ENCODE measurements at places on chromosomes 2 and 18.

DNA sequence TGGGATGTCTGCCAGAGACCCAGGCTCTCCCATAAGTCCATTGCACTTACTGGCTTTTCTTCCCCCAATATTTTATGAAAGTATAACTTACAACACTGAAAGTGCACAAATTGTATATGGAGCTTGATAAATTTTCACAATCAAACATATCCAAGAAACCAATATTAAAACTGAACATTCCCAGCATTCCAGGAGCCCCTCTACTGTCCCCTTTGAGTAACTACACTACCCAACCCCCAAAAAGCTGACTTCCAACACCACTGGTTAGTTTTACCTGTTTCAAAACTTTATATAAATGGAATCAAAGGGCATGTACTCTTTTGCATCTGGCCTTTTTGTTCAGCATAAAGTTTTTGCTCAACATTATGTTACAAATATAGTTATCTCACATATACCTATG lies 35.2 kb upstream of the PKDCC start:
- no peak for DNase-seq

DNA sequence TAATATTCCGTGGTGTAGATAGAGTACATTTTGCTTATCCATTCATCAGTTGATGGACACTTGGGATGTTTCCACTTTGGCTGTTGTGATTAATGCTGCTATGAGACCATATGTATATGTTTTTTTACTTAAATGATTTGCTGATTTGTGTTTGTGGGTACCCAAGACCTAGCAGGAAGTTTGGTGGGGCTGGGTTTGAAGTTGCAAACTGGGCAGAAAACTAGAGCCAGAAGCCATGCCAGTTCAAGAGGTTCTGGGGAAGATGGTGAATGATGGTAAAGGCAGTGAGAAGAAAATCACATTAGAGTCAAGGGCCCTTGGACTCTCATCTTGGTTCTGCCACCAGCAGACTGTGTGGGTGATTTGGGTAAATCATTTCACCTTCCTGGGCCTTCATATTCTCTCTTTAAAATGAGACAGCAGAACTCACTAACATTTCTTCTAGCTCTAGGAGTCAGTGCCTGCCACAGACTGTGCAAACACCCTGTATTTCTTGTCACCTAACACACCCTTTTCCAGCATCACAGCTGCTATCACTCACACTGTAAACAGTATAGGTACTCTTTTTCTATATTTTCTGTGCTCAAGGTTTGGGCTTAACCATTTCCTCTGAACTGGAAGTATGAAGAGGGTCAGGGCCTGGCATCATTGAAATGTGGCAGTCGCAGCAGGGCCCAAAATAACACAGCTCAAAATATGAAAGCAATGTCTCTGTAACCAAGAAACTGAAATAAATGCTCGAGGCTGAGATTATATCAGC lies 8.4 kb upstream of the CTLA4 start:
- no peak for DNase-seq

- DNase-seq, result no peak
These were observed 4.4 kb downstream of the SMAD7 start for GRCh38 chr18:48946329-48946835.

- DNase-seq, result no peak
These were observed 17.7 kb downstream of the RPE start for GRCh38 chr2:210020138-210020537.

DNA sequence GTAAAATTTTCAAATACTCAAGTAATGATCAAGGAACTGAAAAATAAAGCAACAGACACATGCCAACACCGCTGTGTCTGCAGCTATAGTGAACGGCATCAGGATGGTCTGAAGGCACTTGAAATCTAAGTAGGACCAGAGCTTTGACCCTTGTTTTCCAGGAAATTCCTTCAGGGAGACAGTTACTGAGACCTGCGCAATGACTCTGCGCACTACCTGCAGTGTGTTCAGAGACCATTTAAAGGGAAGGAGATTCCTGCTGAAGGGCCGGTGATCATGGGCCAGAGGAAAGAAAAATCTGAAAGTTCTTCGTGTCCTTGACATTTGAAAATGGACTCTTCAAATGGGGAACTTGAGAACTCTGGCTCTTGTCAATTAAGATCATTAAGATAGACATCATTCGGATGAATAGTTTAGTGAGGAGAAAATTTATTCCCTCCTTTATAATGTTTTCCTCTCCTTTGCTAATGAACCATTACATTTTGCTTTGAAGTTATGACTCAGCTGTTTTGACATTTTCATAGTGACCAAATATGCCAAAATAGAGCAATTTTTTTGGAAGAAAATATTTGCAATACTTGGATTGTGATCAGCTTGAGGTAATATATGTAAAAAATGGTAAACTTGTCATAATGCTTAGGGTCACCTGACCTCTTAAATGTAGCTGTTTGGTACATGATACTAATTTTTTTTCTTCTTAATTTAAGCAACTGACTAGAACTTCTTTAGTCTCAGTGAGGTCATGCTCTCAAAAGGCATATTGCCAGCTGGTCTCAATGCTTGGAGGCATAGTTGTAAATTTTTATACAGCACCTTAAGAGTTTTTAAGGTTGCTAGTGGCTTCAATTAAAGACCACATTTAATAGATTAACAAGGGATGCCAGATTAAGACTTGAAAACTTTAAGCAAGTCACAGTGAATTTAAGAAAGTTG lies 329.3 kb downstream of the ARHGAP15 start:
- no peak for DNase-seq

DNA sequence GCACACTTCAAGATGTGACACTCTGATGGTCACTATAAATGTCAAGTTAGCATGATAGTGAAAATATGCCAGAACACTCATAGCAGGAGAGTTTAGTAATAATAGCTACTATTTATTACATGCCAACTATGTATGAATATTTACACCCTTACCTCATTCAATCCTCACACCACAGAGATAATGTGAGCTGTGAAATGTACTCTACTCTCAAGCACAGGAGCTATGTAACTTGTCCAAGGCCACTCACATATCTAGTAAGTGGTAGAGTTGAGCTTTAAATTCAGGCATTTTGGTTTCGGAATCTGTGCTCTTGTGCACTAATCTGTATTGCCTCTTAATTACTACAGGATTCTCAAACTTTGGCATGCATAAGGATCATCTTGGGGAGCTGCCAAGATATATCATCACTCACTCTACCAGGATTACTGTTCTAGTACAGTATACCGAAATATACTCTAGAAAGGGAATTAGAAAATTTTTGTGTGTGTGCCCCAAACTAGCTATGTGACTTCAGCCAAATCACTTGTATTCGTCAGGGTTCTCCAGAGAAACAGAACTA lies 154.3 kb downstream of the PLCL1 start:
- no peak for DNase-seq

- DNase-seq, result no peak
These were observed 484.7 kb upstream of the NRP2 start for GRCh38 chr2:205197468-205198139.

- DNase-seq, result no peak
These were observed 55.7 kb downstream of the KCNG2 start for GRCh38 chr18:79853303-79853992.

DNA sequence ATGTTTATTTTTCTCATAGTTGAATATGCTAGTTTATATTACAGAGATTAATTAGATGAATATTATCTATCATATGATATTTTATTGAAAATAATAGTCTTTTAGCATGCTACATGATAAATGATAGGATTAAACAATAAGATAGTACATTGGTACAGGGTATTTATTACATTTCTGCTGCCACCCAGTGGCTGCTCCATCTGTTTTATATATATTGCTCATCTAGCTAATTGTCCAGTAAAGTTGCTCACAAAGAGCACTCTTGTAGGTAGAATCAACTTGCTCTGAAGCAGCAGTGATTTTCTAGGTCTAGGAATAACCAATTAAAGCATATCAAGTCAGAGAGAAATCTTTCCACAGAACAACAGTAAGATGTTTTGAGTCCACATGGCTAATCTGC lies 183.3 kb downstream of the ASXL3 start:
- DNase-seq, result no peak

DNA sequence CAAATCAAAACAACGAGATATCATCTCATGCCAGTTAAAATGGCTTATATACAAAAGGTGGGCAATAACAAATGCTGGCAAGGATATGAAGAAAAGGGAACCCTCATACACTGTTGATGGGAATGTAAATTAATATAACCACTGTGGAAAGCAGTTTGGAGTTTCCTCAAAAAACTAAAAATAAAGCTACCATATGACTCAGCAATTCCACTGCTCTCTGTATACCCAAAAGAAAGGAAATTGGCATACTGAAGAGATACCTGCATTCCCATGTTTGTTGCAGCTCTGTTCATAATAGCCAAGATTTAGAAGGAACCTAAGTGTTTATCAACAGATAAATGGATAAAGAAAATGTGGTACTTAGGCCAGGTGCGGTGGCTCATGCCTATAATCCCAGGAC lies 124.8 kb downstream of the MSTN start:
- no peak for DNase-seq

- DNase-seq, result peak; percentile 95
These were observed at the start of gene TUBA4A for GRCh38 chr2:219253753-219254589. Gene TUBA4A, minus strand, starts transcription at chr2:219253918. Its CDS starts 60 bp downstream, at chr2:219253858.

DNA sequence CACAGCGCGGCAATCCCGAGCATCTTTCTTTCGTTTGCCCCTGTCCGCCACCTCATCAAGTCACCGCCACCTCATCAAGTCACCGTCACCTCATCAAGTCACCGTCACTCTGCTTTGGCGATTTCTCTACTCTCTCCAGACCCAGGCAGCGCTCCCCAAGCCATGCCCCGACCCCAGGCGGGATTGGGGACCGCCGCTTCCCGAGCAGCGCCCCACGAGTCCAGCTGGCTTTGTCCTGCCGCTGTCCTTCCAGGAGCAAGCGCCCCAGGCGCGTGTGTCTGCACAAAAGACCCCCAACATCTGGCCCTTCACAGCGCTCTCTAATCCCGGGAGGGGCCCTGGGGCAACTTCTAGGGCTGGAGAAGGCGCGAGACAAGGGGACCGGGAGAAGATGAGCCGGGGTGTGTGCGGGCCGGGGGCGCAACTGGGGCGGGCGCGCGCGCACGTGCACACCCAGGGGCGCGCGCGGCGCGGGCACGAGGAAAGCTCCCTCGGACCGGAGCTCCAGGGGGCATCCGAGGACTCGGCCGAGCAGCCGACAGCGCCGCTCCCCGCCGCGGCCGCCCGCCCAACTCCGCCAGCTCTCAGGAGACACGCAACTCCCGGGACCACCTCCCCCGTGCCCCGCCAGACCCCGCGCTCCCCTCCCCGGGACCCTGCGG lies 633 bp upstream of the RNF152 start:
- peak; percentile 69 for DNase-seq
